D721Med (cell line): ENCODE measurements at places on chromosomes 16 and 17.

GRCh38 chr17:63838631-63839171, 3.8 kb downstream of the SMARCD2 start:
- DNase-seq, result no peak

DNA sequence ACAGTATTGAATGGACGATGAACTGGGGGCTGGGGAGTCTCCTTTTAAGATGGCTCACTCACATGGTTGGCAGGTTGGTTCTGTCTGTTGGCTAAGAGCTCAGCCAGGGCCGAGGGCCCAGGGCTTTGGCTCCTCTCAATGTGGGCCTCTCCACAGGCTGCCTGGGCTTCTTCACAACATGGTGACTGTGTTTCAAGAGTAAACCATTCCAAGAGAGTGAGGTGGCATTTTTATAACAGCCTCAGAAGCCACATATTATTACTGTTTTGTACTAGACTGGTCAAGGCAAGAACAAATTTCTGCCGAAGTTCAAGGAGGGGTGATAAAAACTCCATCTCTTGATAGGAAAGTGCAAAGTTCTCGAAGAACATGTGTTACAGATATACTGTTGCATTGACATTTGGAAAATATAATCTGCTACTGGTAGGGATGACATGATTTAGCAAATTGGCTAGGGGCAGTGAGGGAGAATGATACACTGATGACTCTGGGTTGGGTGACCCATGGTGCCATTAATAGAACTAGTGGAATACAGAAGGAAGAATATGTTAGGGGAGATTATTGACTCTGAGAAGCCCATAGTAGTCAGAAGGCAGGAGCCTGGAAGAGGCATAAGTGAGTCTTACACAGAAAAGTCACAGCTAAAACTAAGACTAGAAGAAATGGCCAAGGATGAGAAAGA, 13.7 kb downstream of the KRABD2 start:
- no peak for DNase-seq

DNA sequence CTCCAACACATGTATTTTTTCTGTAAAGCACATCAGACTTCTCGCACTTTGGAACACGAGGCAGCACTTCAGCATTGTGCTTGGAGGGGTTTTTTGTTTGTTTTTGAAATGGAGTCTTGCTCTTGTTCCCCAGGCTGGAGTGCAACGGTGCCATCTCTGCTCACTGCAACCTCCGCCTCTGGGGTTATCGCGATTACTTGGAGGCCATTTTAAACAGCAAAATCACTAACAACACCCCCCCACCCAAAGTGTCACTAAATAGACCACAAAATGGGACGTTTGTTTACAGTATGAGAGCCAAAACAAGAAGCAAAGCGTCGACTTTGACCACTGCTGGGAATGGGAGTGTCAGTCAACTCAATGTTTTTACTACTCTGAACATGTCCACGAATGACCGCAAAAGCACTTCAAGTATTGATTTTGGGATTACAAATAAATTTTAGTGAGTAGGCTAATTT, 9.0 kb upstream of the C16orf87 start:
- no peak for DNase-seq

GRCh38 chr16:17417740-17418139, 53.0 kb downstream of the XYLT1 start:
- no peak for DNase-seq

- DNase-seq, result no peak
These were observed 28.6 kb downstream of the C16orf74 start for GRCh38 chr16:85722128-85722893.

GRCh38 chr16:59148769-59149155, 414.6 kb upstream of the GOT2 start:
- no peak for DNase-seq

GRCh38 chr17:7107012-7107754, 7.4 kb downstream of the ASGR2 start:
- DNase-seq, result no peak

DNA sequence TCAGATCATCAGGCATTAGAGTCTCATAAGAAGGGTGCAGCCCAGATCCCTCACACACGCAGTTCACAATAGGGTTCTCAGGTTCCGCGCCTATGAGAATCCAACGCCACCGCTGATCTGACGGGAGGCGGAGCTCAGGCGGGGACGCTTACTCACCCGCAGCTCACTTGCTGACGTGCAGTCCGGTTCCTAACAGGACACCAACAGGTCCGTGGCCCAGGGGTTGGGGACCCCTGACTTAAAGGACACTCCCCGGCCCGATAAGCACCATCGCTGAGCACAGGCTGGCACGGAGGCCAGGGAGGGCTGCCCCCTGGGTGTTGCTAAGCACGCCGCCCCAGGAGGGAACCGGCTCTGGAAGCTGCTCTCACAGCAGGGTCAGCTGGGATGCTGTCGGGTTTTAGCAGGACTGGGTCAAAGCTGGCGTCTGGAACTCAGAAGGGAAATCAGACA, 30.1 kb upstream of the BAHCC1 start:
- no peak for DNase-seq

DNA sequence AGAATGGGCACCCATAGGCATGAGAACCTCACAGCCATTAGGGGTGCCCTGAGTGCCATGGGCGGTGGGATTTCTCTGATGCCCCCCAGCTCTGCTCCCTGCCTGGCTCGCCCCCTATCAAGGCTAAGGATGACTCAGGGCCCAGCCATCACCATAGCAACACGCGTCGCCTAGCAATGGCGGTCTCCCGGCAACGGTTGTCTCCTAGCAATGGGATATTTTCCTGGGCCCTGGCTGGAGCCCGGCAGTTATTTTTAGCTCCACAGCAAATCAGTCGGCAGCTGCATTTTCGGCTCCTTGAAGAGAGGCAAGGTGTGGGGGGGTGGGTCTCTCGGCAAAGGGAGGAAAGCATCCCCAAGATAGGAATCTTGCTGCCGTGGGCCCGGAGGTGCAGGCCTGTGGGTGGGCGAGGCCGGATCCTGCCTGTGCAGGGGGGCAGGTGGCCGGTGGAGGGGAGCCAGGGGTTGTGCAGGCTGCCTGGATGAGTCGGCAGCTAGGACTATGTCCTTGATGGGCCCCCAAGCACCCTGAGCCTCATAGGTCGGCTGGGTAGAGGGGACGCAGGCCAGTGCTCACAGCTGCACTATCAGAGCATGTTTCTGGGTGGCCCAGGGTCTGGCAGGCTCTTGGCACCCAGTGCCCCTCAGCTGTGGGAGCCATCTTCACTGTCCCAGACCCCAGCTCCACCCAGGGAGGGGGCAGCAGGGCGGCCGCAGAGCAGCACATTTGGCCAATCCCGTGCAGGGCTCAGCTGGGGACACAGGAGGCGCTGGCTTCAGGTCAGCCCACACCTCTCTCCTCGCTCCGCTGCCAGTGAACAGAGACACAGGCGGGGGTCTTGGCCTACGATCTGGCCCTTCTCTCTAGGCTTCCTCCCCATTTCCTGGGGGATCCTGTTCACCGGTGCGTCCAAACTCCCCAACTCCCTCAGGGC, 4.2 kb upstream of the FBXL16 start:
- DNase-seq, result peak; percentile 96

DNA sequence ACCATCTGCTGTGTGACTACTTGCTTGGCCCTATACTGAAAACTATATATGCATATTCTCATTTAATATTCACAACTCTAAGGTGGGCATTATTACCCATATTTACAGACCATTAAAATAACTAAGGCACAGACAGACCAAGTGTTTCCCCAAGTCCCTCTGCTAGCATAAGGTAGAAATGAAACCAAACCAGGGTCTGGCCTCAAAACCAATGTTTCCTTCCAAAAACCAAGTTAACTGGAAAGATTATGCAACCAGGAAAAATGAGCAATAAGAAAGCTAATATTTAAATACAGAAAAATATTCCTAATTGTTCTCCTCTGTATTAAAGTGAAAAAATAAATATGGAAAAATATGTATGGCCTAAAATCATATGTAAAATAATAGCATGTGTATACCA, 50.1 kb downstream of the XPO6 start:
- DNase-seq, result no peak

GRCh38 chr16:68357521-68357922, 46.7 kb downstream of the PRMT7 start:
- DNase-seq, result no peak

GRCh38 chr16:3513892-3514583, 13.2 kb downstream of the CLUAP1 start:
- DNase-seq, result no peak

- DNase-seq, result peak; percentile 67
These were observed at the start of gene CIAO2B for GRCh38 chr16:66934138-66934838. TSS of gene CIAO2B (minus strand) at chr16:66934402. CDS start at chr16:66934364, 38 bp downstream.

GRCh38 chr16:83957296-83957855, 4.3 kb downstream of the OSGIN1 start:
- no peak for DNase-seq

GRCh38 chr16:75064403-75065148, 52.0 kb downstream of the LDHD start:
- DNase-seq, result no peak

- DNase-seq, result peak; percentile 93
These were observed at the start of gene ZNF629 for GRCh38 chr16:30786936-30787612. TSS of gene ZNF629 (minus strand) at chr16:30787205. CDS start at chr16:30784482, 2,723 bp downstream.

- no peak for DNase-seq
These were observed 18.4 kb downstream of the PRSS54 start for GRCh38 chr16:58276346-58276951.

DNA sequence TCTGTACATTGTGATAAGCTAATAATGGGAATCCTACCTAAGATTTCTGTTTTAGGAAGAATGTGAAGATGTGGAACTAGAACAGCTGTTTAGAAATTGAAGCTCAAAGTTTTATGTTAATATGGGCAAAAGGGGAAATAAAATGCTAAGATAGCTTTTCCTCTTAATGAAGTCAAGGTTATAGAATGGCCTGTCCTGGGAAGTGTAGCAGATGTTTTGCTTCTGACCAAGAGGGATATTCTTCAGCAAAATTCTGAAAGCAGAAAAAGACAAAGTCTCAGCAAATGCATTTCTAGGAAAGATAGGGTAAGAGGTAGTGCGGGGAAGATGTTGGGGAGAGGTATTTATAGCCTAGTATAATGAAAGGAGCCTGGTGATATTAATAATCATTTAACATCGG, 13.1 kb downstream of the MAP3K3 start:
- no peak for DNase-seq

- no peak for DNase-seq
These were observed 460.6 kb downstream of the KCNJ2 start for GRCh38 chr17:70629902-70630301.

GRCh38 chr17:18933102-18934058, 18.6 kb upstream of the SLC5A10 start:
- DNase-seq, result no peak

DNA sequence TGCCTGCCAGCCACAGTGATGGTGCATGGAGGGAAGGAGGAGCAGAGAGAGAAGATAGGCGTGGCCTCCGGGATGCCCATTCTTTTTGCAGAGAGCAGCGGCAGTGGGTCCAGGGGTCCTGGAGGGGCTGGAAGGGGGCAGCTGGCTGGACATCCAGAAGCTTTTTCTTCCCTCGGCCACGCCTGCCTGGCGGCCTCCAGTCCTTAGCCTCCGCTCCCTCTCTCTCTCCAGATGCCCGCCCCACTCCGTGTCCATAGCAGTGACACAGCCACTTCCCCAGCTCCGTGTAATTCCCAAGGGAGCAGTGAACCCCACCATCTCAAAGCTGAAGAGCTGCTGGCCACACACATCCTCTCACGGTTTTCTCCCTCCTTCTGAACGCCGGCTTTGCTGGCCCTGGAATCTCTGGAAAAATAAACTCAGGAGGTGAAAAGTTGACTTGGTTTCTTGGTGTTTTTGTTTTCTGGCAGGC, 26.3 kb upstream of the CDC42EP4 start:
- no peak for DNase-seq

- DNase-seq, result no peak
These were observed 7.4 kb upstream of the MRPL12 start for GRCh38 chr17:81695801-81696200.

GRCh38 chr17:74542727-74543383, 3.1 kb downstream of the CD300C start:
- no peak for DNase-seq

DNA sequence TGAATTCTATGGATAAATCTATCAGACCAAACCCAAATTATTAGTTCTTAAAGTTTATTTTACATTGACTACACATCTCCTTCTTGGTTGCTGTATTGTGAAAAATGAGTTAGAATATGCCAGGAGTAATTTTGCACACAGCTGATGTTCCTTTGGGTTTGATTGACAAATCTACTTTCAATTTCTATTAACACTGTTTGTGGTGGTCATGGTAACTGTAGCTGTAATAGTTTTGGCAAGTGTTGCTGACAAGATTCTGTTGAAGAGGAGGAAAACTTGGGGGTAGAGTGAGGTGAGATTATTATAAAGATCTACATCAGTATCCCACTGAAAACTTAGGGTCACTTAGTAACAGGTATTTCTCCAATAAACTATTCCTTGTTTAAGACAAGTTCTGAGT, 30.3 kb downstream of the MRTFB start:
- no peak for DNase-seq

- DNase-seq, result no peak
These were observed 49.7 kb downstream of the TUBD1 start for GRCh38 chr17:59842901-59843652.
